ENCODE measurements at places on chromosomes 1 and 21.

GRCh38 chr1:203036537-203036936, 10.2 kb downstream of the PPFIA4 start:
- no peak for DNase-seq

DNA sequence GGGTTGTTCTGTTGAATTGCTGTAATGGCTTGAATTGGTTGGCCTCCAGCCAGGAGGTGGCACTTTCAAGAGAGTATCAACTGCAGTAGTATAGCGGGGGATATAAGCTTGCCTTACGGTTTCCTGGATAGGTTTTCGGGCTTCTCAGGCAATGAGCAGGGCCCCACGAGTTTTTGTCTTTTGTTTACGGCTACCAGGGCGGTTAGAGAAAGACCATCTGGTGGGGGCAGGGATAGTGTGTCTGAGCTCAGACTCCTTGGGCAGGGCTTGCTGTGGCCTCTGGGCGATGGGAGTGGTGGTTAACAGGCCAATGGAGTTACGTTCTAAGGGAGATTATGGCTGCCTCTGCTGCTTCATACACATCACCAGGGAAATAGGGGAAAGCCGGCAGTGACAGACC, 62.8 kb downstream of the DTL start:
- DNase-seq: no peak

DNA sequence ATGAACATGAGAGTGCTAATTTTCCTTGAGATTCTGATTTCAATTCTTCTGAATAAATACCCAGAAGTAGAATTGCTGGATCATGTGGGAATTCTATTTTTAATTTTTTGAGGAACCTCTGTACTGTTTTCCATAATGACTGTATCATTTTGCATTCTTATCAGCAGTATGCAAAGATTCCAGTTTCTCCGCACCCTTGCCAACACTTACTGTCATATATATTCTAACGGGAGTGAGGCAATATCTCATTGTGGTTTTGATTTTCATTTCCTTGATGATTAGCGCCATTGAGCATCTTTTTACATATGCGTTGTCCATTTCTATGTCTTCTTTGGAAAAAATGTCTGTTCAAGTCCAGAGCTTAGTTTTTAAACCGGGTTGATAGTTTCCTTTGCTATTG, 33.2 kb downstream of the VCAM1 start:
- no peak for DNase-seq

- no peak for DNase-seq
Measured at GRCh38 chr1:51019811-51020210, 49.8 kb downstream of the CDKN2C start.

DNA sequence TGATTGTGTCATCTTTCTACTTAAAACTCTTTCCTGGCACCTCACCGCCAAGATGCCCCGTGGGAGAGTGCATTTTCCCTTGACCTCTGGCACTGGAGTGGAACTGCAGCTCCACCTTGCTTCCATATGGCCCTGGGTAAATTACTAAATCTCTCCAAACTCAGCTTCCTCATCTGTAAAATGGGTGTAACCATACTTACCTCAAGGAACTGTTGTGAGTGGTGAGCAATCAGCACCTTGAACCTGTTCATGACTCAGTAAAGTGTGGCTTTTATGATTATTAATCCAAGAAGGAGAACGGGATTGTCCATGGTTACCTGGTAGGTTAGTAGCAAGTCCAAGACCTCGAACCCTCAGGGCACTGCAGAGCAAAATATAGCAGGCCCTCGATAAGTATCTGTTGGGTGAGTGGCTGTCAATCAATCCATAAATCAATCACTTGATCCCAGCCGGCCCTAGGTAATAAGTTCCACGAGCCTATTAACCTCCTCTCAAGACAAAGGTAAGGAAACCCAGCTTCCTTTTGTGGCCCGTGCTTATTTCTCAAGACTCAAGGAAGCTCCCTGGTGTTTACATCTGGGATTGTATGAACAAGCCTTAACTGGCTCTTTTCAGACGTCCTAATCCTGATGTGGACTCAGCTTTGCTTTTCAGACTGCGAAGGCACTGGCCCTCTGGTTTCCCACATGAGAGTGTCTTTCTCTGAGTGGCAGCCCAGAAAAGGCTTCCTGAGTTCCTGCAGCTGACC, 114.0 kb upstream of the GJB5 start:
- no peak for DNase-seq
